Occipital lobe (tissue), 3 donors: ENCODE measurements at places on chromosomes 3 and 15.

DNA sequence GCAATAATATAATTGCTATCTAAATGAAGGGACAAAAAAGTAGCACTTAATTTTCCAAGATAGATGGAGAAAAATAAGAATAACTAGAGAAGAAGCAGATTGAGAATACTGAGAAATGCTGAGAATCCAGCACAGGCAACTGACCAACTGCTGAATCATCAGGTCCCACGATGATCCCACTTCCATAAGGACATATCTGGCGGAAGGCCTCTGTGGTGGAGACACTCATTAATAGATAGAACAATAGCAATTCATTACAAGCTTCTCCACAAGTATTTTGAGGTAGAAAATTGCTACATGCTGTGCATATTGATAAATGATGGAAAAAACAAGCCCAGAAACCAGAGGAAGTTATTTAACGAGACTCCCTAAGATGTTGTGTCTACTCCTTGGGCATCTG lies 105.9 kb downstream of the DUT start:
- no peak for DNase-seq

DNA sequence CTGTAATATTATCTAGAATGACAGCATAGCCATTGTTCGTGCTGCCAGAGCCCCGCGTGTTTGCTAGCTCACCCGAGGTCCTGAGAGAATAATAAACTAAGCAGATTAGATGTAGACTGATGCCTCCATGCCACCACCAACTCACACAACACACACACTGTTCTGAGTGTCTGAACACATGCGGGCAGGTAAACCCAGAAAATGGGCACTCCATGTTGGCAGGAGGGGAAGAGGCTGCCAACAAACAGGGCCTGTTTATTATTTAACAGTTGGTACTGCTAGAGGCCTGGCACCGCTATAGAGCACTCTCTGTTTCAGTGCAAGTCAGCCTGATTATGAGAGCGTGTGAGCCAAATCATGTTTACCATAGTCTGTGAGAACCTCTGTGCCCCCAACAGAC lies 299.0 kb downstream of the ZBTB20 start:
- peak; percentile 44 for DNase-seq

- DNase-seq = no peak
These were observed 22.3 kb downstream of the VIPR1 start for GRCh38 chr3:42524751-42525150.

- no peak for DNase-seq
These were observed 46.2 kb downstream of the ILDR1 start for GRCh38 chr3:121975702-121976302.

DNA sequence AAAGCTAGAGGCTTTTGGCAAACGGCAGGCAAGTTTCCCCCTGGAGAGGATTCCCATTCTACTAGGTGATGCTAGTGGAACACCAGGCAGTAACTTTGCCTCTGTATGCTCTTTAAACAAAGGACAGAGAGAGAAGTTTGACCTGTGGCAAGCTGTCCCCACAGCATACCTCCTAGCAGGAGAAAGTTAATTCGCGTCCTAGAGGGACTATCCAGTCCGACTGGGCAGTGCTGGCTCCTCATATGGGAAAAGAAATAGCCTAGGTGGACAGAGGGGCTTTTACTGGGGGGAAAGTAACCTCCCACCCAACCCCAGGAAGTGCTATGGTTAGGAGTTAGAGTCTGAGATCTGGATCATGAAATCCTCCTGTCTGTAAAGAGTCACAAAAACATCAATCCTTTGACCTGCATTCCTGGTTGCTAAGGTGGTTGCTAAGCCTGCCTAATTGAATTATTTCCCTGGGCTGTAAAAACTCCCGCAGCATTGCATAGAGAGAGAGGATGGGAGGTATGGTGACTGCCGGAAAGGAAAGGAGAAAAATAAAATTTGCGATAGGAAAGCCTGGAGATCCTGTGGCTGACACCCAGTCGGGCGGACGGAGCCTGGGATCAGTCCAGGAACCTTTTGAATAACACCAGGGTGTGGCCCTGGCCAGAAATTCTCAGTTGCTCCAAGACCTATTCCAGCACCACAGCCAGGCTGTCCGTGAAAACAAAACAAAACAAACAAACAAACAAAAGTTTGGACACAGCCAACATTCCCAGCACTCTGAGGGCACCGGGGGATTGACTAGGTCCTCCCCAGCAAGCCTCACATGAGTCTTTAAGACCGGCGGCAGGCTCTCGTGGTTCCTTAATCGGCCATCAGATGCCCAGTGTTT lies 67.7 kb upstream of the ATP11B start:
- no peak for DNase-seq

DNA sequence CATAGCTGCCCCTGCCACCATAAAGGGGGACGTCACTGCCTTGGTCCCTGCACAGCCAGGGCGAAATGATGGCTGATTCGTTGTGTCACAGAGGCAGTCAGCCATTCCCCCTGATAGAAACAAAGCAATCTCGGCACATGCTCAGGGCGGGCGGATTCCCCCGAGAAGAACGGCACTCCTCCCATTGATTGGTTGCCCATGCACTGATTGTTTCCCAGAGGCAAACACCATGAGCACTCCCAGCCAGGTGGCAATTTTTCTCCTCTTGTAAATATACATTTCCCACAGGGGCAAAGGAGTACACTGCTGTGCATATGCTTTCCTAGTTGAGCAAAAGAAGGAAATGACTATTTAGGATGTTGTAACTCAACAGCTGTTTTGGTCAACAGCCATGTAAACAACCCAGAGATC lies 56.5 kb downstream of the KY start:
- DNase-seq = no peak

- no peak for DNase-seq
These were observed 136.0 kb downstream of the HCN4 start for GRCh38 chr15:73232776-73233175.

- DNase-seq = no peak
These were observed 42.6 kb downstream of the TNK2 start for GRCh38 chr3:195865752-195866151.

- no peak for DNase-seq
These were observed 66.0 kb downstream of the VPS13C start for GRCh38 chr15:61994216-61994615.

- no peak for DNase-seq
These were observed 111.6 kb downstream of the FEZF2 start for GRCh38 chr3:62261736-62262135.

GRCh38 chr15:71975816-71976150 lies 142.2 kb downstream of the MYO9A start:
- no peak for DNase-seq
